ENCODE measurements at places on chromosomes 6 and 20.

GRCh38 chr6:1930356-1930755 lies 315.0 kb downstream of the GMDS start:
- no peak for DNase-seq

GRCh38 chr6:53581173-53581773 lies 36.4 kb upstream of the GCLC start:
- DNase-seq: no peak

GRCh38 chr6:78570044-78570443 lies 297.3 kb upstream of the IRAK1BP1 start:
- no peak for DNase-seq

- no peak for DNase-seq
These were observed 134.9 kb upstream of the TOP1 start for GRCh38 chr20:40893610-40894236.

GRCh38 chr6:130872250-130873095 lies 45.3 kb downstream of the SMLR1 start:
- DNase-seq: peak; percentile 42

DNA sequence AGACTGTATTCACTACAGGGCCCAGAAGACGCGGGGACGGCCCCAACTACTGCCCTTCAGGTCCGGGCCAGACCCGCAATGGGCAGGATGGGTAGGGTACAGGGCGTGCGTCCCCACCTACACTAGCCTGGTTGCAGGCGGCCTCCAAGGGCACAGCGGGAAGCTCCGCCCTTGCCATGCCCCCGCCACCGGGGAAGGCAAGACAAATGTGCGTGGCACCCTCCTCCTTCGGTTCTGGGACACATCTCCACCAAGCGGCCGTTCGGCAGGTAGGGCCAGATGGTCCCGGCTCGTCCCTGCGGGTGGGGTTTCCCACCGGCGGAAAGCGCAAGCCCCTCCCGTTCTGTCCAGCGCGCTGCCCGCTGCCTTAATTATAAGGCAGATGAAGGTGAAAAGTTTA lies 5.6 kb downstream of the NXT1 start:
- DNase-seq: no peak

GRCh38 chr6:21909321-21909720 lies 315.8 kb downstream of the SOX4 start:
- no peak for DNase-seq

DNA sequence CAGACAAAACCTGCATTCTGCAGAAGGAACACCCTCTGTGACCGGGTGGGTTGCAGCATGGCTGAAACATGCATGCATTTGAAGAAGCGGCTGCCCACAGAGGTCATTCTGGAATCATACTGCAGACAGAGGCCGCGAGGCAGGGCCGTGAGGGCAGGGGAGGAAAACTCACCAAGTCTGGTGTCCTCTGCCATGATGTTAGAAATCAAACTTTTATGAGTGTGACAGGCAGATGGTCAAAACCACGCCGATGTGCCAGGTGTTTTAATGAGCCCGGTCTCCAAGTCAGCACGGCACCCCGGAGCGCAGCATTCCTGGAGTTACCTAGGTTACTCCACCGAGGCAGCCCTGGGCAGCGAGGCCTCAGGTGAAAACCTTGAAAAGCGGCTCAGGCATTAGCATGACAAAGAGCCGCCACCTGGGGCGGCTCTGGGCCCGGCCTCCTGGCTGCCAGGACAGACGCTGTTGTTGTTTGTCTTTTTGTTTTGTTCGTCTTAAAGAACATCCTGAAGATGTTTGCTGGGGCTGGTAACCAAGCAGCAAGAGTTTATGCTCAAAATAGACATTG lies 255.6 kb downstream of the ERMARD start:
- no peak for DNase-seq

- no peak for DNase-seq
These were observed 21.1 kb downstream of the KIAA1755 start for GRCh38 chr20:38239441-38239840.

- no peak for DNase-seq
These were observed 959.2 kb downstream of the EPHA7 start for GRCh38 chr6:92460133-92460532.

GRCh38 chr20:44208770-44209169 lies 1.8 kb downstream of the OSER1 start:
- no peak for DNase-seq

- DNase-seq: no peak
These were observed 585.3 kb upstream of the BTBD3 start for GRCh38 chr20:11332381-11332780.

DNA sequence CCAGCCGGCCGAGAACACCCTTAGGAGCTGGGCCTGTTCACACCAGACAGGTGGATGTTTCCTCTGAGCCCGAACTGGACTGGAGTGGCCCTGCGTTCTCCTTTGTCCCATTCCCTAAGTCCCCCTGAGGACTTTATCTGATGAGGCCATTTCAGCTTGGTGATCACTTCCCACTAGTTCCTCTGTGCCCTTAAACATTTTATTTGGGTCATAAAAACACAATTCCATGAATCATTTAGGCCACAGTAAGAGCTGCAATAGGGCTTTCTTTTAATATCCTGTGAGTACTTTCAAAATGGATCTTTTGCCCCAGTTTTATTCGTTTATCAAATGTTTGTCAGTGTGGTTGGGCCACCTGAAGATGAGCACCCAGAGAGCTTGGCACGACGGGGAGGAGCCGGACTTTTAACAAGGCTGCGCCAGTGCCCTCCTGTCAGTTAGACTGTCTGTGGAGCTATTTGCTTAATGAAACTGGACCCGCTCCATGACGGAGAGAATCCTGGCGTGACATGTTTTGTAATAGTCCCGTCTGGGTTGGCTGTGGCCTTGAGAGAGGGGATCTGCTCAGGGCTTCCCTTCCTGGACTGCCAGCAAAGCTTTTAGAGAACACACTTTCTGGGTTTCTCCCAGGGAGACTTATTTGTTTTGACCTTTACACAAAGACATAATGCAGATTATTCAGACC lies 53.5 kb downstream of the ZDHHC14 start:
- DNase-seq: no peak

GRCh38 chr6:168598251-168599117 lies 157.5 kb downstream of the SMOC2 start:
- DNase-seq: no peak

DNA sequence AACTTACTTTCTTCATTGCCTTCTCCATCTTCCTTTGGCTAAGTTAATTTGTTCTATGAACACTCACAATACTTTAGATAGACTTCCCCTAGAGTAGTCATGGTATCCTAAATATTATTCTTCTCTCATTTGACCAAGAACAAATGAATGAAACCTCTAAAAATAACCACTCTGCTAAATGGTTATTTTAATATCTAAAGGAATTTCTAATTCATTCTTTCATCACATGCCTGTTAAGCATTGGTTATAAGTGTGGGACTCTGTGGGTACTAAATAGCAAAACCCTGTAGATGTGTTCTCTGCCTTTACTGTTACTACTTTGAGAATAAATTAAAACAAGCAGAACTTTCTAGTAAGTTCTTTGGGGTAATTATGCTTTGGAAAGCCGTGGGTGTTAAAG lies 138.9 kb downstream of the EYA4 start:
- DNase-seq: no peak

DNA sequence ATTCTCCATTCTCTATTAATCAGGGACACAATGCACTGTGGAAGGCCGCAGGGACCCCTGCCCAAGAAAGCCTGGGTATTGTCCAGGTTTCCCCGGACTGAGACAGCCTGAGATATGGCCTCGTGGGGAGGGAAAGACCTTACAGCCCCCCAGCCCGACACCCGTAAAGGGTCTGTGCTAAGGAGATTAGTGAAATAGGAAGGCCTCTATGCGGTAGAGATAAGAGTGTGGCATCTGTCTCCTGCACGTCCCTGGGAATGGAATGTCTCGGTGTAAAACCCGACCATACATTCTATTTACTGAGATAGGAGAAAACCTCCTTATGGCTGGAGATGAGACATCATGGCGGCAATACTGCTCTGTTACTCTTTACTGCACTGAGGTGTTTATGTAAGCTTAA lies 15.7 kb upstream of the EIF2S2 start:
- no peak for DNase-seq

DNA sequence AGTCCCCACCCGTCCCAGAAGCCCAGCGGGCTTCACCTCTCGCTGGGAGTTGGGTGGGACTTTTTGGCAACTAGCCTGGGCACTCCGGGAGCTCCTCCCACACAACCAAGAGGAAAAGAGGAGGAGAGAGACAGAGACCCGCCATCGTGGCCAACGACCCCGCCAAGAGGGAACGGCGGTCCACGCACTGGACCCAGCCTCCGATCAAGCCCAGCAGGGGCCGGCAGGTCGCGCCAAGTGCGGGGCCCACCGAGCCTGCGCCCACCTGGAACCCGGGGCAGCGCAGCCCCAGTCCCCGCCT lies 3.0 kb upstream of the TMEM14C start:
- DNase-seq: no peak

- DNase-seq: no peak
These were observed 5.9 kb upstream of the PTPN1 start for GRCh38 chr20:50504231-50504823.

GRCh38 chr6:127878115-127878514 lies 22.7 kb downstream of the THEMIS start:
- no peak for DNase-seq

GRCh38 chr6:18497006-18497405 lies 109.9 kb downstream of the RNF144B start:
- no peak for DNase-seq

DNA sequence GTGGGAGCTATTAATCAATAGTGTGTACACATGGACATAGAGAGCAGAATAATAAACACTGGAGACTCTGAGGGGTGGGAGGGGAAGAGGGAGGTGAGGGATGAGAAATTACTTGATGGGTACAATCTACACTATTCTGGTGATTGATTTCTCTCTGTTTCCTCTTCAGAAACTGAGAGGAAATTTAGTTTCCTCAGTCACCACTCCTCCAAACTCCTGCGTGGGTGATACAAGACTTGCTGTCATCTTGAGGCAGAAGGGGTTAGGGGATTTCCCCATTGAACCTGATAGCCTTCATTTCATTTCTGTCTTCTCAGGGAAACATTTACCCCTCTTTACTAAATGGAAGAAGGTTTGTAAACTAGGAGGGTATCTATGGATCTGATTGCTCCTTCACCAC lies 84.3 kb upstream of the ESR1 start:
- no peak for DNase-seq

DNA sequence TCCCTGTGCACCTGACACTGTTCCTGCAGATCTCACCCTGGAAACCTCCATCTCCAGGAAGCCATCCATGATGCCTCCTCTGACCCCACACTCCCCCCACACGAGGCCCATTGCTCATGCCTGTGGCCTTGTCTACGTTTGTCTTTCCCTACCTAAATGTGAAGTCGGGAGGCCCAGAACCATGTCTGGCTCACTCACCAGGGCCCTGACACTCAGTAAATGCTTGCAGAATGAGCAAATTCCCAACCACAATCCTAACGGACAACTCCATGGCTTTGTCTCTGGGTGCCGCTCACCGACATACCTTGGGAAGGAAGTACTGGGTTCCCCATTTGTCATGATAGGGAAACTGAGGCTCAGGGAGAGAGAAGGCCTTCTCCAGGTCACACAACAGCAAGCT lies 7.3 kb downstream of the PEDS1 start:
- DNase-seq: no peak

GRCh38 chr6:26249707-26249956 lies 115.4 kb upstream of the BTN3A2 start:
- DNase-seq: no peak

DNA sequence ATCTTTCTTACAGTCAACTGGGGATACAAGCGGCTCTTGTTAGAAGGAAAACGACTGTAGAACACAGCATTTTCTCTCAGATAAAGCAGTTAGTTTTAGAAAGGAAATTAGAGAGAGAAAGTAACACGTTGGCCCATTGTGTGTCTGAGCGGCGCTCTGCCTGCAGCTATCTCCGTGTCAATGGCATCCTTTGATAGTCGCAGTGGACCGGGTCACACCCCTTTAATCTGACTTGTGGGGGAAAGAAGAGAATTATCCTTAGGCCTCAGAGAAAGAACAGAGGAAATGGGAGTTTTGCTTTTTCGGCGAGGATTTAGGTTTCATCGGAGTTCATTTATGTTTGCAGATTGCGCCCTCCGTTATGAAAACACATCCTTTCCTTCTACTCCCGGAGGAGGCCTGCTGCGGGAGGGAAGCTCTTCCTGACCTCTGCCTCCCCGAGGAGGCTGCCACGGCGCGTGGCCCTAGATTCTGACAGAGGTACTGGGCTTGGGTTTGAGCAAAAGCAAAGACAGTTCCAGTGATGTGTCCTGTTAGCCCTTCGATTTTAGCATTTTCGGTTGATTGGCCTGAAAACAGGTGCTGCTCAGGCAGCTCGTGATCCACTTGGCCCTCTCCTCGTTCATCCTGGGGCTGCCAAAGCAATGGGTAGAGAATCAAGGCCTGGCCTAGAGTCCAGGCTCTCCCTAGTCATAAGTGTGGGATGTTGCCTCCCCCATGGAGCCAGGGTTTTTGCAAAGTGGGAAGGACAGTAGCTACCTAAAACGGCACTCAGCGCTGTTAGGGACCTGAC lies 74.9 kb downstream of the ZDHHC14 start:
- DNase-seq: no peak

- DNase-seq: no peak
These were observed 56.0 kb upstream of the MYL9 start for GRCh38 chr20:36485286-36485685.

GRCh38 chr6:170207586-170208181 lies 83.2 kb downstream of the DLL1 start:
- DNase-seq: no peak

- peak; percentile 98 for DNase-seq
These were observed 10.1 kb upstream of the PYGB start for GRCh38 chr20:25237610-25238318.

GRCh38 chr6:33813990-33814985 lies 10.5 kb upstream of the MLN start:
- DNase-seq: no peak
